ENCODE measurements at places on chromosomes 6 and 20.

DNA sequence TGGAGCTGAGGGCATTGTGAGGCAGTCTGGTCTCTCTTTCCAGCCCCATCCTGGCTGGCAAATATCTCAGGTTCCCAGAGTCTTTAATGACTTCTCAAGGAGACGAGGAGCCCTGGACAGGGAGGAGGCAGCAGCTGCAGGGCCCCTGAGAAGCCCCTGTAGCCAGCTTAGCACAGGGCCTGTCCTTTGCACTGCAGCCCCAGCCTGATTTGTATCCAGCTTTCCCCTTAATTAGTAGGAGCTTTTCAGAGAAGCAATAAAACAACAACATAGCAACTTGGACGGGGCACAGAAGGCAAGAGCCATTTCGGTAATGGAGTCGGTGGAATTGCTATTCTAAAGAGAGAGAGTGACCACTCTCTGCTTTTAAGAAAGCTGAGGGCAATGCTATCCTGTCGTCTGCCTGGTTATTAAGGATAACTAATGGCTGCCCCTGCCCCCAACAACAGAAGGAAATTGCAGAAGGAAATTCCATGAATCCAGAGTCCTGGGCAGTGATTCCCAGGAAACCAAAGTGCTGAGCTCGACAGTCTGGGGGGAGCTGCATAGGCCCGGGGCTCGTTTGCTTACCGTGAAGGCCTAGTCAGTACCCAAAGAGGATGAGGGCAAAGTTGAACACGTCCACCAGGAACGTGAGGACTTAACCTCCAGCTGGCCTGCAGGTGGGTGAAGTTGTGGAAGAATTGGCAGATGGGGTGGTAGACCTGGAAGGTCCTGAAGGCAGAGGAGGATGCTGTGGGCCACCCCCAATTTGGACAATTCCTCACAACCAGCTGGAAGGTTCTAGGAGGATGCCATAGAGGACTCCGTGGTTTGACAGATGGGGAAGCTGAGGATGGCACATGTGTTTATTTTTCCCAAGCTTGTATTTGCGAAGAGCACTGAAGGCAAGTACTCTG lies 50.3 kb downstream of the NPEPL1 start:
- DNase-seq: no peak

DNA sequence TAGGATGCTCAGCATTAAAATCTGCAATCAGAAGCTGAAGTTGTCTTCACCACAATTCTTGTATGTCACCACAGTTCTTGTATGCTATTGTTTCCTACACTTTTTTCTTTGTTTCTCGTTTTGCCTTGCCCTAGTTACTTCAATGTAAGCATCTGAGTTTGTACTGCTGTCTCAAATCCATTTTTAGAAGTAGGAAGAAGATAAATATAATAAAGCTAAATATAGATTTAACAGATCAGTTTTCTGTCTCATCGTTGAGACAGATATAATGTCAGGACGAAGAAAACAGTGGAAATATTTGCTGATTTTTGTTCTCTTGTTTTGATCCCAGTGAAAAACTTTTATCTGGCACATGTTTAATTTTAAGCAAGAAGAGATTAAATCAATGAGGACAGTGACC lies 318.0 kb downstream of the QKI start:
- no peak for DNase-seq

DNA sequence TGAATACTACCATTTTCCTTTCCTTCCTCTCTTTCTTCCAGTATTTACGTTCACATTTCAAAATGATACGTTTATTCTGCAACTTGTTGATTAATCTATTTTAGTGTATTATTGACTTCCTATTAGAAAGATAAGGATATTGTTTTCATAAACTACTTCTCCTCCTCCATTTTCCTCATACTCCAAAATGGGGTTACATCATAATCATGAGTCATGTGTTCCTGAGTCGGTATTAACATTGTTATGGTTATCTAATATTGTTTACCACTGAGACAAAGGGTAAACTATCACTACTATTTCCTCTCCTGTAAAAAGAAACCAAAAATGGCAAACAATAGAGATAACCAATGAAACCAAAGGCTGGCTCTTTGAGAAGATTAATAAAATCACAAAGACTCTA lies 126.5 kb upstream of the CDYL start:
- no peak for DNase-seq

DNA sequence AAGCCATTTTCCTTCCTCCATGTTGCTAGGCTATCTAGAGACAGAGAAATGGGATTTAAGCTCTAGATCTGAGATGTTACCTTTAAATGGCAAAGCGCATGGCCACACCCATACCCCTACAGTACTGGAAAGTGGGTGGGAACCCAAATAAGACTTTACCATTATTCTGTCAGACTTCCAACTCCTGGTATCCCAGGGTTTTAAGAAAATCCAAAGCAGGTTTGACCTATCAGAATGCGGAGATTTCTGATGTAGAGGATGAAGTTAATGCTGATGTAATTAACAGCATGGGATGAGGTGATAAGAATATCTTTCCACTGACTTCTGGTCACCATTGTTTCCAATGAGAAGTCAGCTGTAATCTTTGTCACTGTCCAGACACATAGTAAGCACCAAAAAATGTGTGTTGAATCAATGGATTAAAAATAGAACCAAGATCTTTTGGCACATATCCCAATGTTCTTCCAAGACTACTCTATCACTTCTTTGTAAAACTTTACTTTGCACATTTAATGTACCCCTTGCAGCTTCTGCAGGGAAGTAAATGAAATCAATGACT lies 140.8 kb upstream of the INSM1 start:
- DNase-seq: no peak

DNA sequence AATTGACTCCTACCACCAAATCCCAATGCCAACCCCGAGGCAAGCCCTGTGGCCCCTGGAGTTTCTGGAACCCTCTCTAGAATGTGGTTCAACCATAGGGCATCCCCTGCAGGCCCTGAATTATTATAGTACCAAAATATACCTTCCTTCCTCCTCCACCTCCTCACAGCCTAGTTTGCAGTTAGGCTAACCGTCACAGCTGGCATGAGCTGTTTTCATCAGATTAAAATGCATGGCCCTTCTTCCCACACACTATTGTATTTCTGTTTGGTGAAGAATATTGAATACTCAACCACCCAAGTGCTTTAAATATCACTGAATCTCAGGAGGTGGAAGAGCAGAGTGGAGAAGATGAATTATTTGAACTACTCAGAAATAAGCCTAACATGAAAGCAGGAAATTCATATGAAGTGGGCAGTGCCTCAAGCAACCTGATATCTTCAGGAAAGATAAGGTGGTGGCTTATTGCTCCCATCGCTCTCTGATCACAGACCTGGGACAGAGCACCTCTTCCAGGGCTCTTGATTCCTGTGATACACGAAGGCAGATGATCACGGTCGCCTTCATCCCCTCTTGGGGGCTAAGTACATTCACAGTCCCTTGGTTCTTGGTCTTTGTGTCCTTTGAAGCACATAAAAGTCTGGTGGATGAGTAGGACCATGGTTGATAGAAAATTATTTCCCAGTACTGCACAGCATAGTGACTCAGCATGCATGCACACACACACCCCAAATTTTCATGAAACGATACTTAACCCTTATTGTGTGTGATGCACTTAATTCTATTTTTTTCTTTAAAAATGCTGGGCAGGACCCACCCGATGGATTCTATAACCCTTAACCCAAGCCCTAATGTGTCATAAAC lies 90.9 kb downstream of the PSMG4 start:
- DNase-seq: no peak

GRCh38 chr6:82078286-82078908 lies 169.1 kb downstream of the IBTK start:
- DNase-seq: no peak

Measured in NCI-H524 (cell line).